ENCODE measurements at places on chromosomes 4 and X.

DNA sequence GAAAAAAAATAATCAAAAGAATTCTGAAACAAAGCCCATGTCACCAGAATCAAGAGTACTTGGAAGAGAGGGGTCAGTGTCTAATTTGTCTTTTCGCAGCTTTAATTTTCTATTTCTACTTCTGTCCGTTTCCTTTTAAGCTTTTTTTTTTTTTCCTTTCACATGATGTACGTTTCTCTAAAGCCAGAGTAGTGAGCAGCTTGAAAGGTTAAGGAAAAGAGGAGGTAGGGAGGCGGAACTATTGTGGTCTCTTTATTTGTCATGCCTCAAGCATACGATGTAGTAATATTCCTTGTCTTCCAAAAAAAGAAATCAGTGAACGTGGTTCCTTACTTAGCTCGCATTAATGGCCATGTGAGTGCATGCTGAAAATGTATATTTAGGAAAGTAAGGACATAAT, 311.5 kb downstream of the TENM3 start:
- DNase-seq = no peak

DNA sequence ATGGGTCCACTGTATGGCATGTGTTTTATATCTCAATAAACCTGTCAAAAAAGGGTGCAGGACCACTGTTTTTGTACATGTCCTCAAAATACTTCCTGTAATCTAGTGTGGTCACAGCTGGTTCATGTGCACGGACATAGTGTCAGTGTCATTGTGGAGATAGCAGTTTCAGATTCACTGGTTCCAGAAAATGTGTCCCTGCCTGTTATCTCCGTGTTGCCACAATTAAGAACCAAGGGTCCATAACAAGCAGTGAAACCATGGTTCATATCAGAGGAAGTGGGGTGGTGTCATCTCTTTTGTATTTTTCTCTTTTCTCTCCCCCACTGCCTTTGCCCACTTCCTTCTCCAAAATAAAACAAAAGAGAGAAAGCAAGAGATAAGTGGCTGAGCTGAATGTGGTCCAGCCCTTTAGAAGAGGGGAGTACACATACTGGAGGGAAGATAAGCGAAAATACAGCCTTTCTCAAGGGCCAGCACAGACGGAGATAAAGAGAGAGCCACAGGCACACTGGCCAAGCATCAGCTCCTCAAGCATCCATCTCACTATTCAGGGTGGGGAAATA, 51.2 kb downstream of the TBL1X start:
- DNase-seq = no peak

DNA sequence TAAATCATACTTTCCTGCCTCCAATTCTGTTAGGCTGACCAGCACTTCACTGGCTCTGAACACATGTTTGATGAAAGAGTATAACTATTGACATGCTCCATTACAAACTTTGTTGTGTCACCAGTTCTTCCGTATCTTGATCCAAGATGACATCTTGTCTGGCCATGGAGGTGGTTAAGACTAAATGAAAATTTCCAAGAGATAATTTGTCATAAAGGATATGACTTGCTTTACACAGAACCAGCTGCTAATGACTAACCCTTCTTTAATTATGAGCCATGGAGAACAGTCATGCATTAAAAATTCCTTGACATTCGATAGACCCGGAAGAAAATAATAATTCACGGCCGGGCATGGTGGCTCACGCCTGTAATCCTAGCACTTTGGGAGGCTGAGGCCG, 17.7 kb upstream of the N4BP2 start:
- DNase-seq = no peak

GRCh38 chr4:88077911-88078524, 70.6 kb downstream of the PKD2 start:
- DNase-seq = no peak

GRCh38 chr4:169254546-169254983, 16.2 kb downstream of the SH3RF1 start:
- DNase-seq = no peak

DNA sequence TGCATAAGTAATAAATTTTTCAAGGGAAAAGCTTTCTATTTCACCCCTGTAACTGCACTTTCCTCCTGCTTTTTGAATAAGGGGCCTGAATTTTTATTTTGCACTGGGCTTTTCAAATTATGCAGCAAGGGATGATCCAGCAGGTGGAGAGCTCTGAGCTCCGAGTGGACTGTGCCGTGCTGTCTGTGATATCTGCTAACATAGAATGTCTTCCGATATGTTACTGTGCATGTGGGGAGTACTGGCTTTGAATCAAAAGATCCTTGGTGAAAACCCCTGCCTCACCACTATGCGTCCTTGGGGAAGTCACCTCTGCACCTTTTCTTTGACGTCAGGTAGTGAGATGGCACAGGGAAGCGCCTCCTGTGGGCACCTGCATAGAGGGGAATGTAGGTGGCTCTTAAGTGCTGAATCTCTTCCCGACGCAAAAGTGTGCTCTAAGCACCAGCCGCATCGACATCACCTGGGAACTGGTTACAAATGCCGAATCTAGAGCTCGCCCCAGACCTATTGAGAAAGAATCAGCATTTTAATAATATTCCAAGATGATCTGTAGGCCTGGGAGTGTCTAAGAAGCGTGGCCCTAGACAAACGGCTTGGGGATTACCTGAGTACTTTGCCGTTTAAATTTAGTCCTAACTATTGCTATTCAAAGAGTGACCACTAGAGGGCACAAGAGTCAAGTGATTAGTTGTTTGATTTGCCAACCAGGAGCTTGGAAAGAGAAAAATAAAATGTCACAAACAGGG, 19.2 kb upstream of the WFS1 start:
- DNase-seq = no peak

DNA sequence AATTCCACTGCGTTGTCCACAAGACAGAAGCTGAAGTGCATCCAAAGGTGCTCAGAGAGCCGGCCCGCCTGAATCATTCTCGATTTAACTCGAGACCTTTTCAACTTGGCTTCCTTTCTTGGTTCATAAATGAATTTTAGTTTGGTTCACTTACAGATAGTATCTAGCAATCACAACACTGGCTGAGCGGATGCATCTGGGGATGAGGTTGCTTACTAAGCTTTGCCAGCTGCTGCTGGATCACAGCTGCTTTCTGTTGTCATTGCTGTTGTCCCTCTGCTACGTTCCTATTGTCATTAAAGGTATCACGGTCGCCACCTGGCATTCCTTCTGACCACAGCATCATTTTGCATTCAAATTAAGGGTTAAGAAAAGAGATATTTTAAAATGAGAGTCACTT, 115.5 kb downstream of the NFKB1 start:
- DNase-seq = no peak

- no peak for DNase-seq
Observed at GRCh38 chr4:87717276-87718031, 67.4 kb downstream of the DMP1 start.

Data from left forelimb (tissue), 1 donor.